ENCODE measurements at places on chromosomes 16 and 17.

- peak; percentile 22 for DNase-seq
Measured at GRCh38 chr16:87384162-87384874, 742 bp upstream of the FBXO31 start.

DNA sequence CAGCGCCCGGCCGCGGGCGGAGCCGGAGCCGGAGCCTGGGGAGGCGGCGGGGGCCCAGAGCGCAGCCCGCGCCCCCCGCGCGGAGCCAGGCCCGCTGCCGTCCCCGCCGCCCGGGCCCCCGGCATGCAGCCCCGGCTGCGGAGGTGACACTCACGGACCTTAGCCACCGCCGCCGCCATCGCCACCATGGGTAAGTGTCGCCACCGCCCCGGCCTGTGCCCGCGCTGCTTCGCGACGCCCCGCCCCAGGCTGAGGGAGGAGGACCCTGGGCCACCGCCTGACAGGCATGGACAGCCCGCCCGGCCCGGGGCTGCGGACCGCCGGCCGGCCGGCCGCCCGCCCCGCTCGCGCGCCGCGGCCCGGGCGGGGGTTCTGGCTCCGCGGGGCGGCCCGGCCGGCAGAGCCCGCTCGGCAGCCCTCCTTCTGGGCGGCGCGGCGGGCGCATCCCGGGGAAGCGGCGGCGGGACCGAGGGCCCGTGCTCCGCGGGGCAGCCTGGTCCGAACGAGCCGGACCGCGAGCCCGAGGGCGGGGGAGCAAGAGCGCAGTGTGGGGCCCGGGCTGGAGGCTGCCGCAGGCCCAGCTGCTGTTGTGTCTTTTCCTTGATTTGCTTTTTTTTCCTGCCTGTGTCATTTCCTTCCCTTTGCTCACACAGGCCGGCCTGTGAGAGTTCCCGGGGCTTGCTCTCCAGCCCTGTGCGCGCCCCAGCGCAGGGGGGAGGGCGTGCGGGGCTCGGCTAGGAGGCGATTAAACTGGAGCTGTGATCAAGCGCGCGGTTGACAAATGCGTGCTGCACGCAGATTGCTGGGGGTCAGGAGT, 565 bp downstream of the MAP3K3 start:
- DNase-seq = peak; percentile 74

DNA sequence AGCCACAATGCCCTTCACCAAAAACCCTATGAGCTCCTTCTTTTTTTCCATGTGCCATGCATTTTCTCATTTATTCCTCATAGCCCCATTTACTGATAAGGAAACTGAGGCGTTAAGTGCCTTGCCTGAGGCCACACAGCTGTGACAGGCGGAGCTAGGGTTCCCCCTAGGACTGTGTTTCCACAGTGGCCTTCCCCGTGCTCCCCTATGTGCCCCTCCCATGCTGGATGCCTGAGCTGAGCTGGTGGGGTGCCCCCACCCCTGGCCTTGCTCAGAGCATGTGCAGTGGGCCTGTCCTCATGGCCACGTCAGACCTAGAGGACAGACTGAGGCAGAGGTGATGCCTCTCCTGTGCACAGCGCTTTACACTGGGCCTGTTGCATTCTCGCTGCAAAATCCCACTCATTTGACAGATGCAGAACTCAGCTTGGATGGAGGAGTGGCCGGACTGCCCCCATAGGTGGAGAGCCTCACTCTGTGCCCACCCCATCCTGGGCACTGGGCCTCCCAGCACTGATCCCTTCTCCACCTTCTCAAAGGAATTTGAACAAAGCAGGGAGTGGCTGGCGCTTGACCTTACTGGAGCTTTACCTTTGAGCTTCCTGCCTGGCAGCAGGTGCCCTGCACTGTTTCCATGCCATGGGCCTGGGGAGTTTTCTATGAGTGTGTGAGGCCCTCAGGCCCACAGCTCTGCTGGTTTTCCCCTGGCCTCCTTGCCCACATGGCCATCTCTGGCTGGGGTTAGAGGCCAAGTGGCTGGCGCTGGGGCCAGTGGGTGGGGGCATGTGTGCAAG, 2.6 kb downstream of the MAP2K3 start:
- peak; percentile 24 for DNase-seq

DNA sequence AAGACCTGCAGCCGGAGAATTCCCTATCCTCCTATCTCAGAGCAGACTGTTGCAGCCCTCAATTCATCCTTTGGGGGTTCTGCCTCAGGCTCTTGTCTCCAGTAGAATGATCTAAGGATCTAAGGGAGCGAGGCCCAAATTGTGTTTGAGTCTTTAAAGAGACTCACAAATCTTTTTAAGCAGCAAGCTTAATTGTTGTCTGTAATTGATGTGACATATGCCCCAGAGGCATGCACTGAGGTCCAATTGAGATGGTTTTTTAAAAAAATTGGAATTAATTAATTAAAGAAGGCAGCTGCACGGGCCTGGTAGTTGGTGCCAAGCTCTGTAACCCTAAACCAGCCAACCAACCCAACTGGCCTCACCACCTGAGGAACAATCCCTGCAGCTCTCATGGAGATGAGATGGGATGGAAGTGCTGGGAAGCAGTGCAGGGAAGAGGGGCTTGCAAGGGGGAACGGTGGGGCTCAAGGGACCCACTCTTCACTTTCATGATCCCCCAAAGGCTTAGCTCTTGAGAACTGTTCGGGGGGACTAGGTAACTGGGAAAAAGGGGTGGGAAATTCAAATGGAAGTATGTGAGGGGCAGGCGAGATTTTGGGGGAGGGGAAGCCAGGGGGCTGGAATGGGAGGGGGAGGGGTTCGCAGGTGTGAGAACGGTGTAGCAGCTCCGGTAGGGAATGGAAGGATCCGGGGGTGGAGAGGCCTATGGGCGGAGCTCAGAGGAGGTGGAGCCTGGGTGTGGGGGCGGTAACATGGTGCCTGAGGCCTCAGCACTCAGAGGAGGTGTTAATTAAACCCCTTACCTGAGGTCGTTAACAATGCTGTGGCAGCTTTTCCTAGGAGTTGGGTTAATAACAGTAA, 9.2 kb upstream of the ZNF652 start:
- no peak for DNase-seq

DNA sequence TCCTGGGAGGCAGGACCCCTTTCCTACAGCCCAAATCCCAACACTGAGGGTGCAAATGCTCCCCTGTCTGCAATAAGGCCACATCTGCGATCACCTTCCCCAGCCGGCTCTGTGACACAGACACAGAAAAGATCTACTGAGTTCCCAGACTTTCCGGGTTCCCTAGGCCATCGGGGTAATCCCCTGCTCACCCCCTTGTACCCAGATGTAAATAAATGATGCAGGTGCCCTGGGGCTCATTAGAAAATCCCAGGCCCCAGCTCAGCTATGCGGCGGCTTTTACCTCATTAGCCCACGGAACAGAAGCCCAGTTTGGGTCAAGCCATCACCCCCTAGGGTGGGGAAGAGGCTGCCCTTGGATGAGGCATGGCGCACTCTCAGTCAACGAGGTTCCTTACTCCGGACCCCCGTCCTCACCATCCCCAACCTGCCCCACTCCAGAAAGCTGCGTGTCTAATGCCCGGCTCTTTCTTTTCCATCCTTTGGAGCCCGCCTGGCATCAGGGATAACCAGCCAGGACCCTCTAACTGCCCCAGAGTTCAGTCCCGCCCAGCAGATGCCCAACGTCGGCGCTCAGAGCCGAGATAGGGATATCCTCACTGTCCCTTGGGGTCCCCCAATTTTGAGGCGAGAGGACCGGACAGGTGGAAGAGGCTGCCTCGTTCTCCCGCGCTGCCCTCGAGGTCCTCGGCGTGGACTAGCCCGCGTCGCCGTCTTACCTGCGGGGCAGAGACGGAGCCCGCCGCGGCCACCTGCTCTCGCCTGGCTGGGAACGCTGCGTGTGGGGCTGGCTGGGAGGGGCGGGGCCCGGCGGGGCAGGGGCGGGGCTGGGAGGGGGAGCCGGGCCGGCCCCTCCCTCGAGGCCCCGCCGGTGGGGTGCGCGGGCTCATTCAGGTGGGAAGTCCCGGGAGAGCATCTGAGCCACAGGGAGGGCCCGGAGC, at the start of gene ZNF385C:
Gene ZNF385C, minus strand, starts transcription at position 783 of the 941 bp plus-strand sequence. CDS start 35,417 bp downstream, outside the sequence.
- DNase-seq = no peak

GRCh38 chr17:333626-334396, 18.8 kb downstream of the RPH3AL start:
- DNase-seq = no peak

GRCh38 chr16:66070140-66070917, 296.2 kb upstream of the CDH5 start:
- no peak for DNase-seq

GRCh38 chr16:21233521-21234150, at the start of gene ANKS4B:
ANKS4B (plus strand) TSS chr16:21233699; CDS start chr16:21233738, 39 bp downstream.
- DNase-seq = no peak

GRCh38 chr17:58219789-58220183, 731 bp upstream of the MKS1 start:
- no peak for DNase-seq

DNA sequence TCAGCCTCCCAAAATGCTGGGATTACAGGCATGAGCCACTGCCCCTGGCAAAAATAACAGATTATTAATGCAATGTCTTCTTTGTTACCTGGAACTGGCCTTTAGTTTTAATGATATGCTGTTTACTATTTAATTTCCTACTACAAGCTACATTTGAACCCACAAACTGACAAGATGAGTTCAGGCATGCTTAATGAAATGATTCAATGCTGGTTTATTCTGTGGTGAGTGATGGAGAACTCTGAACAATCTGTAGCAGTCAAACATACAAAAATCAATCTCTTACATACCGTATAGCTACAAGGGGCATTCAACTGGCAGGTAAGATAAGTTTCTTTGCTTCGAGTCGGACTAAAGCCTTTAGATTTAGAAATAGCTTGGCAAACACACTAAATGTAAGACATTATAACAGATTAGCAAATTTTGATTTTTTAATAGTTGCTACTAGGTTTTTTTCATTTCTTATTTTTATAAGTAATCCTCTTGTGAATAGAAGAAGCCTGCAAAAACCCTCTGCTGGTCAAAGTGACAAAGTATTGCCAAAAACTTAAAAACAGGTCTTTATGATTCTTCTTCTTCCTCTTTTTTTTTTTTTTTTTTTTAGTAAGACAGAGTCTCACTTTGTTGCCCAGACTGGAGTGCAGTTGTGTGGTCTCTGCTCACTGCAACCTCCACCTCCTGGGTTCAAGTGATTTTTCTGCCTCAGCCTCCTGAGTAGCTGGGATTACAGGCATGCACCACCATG, 138.5 kb downstream of the SSH2 start:
- DNase-seq = no peak

GRCh38 chr17:76421044-76421407, 31.9 kb downstream of the UBE2O start:
- no peak for DNase-seq
